ENCODE measurements at places on chromosomes 5 and 9.

GRCh38 chr5:179879003-179879689 is 20.5 kb upstream of the MRNIP start:
- no peak for DNase-seq

- no peak for DNase-seq
Measured at GRCh38 chr5:149379818-149380374, 804 bp upstream of the IL17B start.

GRCh38 chr9:1469996-1470395 is 419.8 kb downstream of the DMRT2 start:
- no peak for DNase-seq

GRCh38 chr9:13863112-13863511 is 450.8 kb downstream of the NFIB start:
- no peak for DNase-seq

GRCh38 chr9:121778252-121779225 is 127.1 kb downstream of the DAB2IP start:
- DNase-seq = no peak

DNA sequence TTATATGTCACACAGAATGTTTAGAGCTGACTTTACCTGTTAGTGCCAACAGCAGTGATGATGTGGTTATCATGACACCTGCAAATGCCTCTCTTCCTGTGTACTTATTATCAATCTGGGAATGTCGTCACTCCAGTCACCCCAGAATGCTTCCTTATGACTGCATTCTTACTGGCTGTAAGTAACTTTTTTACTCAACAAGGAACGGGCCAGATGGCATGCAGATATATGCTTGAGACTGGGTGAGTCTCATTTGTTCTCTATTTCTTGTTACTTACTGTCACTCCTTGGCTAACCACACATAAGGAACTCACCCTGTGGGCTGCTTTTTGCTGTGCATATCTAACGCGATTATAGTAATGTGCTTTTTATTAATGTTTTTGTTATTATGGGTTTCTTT is 385.5 kb upstream of the MEF2C start:
- no peak for DNase-seq

GRCh38 chr5:87048156-87048555 is 219.5 kb upstream of the RASA1 start:
- no peak for DNase-seq

DNA sequence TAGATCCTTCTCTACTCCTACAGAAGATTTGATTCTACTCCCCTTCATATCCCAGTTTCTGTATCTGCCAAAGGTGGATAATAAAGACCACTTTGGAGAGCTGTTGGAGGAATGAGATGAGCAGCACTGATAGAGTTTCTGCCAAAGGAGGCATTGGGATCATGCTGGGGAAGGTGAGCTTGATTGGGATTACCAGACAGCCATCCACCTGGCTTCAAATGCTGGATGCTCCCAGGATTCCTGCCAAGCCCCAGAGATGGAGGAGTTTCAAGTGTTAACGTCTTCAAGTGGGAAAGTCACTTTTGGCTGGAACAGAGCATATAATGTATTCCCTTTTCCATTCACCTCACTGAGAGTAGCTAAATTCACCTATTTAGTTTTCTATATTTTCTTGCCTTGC is 348.4 kb downstream of the TRIM32 start:
- DNase-seq = no peak

DNA sequence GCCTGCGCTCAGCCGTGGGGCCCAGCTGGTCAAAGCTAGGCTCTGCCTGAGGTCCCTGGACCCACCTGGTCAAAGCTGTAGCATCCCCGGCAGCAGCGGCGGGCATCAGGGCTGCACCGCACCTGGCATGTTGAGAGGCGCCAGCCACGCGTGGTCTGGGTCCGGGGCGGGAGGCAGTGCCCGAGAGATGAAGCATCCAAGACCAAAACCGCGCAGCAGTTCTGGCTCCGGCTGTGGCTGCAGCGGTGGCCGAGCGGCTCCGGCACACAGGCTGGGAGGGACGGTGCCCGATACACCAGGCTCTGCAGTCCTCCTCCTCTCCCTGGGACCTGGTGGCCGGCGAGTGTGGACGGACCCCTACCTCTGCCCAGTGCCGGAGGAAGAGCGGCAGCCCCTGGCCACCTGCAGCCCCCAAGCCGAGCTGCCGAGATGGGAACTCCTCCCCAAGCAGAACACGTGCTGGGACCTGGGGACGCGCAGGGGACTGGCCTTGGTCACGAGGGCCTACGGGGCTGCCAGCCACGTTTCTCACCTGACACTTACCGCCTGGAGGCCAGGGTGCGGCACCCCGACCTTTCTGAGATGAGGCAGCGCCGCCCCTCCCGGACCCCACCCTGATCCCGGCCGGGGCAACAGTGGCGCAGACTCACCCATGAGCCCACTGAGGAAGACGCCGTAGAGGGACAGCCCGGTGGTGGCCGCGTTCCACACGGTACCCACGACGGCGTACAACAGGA is 33.0 kb downstream of the SLC9A3 start:
- DNase-seq = no peak

DNA sequence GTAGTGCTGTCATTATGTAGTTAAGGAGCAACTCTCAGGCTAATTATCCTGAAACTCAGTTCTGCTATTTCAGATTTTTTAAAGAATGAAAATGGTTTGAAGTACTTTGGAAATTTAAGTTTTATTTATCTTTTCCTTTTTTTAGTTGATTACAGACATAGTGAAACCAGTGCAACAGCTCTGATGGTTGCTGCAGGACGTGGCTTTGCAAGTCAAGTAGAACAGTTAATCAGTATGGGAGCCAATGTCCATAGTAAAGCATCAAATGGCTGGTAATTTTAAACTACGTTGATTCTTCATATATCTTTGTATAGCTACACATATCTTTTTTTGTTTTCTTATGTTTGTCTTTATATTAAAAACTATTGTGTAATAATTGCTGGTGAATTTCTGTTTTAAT is 34.9 kb downstream of the YTHDC2 start:
- no peak for DNase-seq

DNA sequence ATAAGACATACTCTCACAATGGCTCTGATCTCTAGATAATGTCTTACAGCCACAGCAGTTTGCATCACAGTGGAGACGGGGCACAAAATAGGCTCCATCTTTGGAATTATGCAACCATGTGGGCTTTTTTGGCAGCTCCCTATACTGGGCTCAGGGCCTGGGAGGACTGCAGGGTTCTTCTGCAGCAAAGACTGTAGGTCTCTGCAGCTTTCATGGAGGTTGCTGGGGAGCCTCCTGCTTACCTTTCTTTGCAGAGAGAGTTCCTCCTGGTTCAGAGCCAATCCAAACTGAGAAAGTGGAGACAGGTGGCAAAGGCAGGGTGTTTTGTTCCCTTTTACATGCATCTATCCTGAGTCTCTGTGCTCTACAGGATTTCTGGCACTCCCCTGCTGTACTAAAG is 558.0 kb downstream of the TLR4 start:
- no peak for DNase-seq

DNA sequence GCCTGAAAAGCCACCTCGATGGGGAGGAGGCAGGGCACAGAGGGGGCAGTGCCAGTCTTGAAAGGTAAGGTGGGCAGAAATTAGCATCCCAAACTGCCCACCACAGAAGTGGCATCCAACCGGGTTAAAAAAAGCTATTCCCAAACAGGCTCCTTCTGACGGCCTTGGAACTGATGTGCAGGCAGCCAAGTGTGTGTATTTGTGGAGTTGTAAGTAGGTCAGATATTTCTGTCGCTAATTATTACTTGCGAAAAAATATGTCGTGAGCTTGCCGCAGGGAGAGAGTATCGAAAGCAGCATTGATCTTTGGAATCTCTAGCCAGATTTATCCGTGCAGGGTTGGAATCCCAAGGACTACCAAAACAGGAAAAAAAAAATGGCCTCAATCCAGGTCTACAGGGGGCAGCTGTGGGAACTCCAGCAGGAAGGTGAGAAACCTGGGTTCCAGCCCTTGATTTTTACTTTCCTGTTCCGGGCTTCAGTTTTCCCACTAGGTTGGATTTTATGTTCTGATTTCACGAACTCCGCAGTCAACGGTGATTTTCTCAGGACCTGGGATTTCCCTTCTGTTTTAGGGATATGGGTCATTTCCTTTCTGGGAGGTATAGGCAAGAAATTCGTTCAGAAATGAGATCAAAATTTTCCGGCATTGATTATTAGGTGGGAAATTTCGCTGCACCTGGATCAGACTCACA is 200.8 kb downstream of the RGS3 start:
- no peak for DNase-seq

DNA sequence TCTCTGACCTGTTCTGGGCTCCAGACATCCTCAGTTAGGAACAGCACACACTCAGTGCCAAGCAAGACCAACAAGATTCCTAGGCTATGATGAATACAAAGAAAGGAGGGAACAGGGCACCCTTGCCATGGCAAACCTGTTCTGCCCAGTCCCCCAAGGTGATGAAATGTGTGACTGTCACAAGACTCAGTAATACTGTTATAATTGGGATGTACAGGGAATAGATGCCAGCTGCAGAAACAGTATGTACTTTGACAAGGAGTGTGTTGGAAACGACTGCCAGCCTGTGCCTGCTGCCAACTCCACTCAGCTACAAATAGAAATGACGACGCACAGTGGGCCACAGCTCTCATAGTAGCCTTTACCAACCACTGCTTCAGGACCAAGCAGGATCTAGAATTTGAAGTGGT is 453.0 kb downstream of the EFNA5 start:
- no peak for DNase-seq

DNA sequence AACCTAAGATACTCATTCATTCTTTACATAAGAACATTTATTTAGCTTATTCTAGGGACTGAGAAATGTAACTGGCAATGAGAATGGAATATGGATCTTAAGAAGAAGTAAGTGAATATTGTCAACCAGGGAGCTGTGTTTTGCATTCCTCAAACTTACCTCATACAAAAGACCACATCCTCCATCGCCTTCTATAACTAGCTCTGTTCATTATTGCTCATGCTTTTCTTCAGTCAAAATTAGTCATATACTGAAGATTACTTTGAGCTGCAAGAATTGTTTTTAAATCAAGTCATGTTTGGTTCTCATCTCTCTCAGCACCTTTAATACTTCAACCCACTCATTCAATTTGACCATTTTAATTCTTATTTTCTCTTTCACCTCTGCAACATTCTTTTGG is 140.3 kb upstream of the RASA1 start:
- DNase-seq = no peak

DNA sequence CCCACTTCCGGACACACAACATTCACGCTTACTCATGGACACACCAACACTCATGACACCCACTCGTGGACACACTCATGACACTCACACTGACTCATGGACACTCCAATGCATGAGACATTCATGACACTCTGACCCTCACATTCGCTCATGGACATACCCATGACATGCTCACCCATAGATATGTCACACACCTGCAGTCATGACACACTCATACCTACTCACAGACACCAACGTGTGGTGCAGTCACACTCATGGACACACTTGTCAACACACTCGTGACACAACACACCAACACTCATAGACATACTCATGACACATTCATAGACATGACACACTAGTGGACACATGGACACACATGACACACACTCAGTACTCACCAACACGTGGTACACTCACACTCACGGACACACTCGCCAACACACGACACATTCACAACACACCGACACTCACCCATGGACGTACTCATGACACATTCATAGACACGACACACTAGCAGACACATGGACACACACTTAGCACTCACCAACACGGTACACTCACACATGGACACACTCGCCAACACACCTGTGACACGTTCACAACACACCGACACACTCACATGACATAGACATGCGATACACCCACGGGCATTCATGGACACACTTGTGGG is 73.4 kb downstream of the PHF2 start:
- no peak for DNase-seq

DNA sequence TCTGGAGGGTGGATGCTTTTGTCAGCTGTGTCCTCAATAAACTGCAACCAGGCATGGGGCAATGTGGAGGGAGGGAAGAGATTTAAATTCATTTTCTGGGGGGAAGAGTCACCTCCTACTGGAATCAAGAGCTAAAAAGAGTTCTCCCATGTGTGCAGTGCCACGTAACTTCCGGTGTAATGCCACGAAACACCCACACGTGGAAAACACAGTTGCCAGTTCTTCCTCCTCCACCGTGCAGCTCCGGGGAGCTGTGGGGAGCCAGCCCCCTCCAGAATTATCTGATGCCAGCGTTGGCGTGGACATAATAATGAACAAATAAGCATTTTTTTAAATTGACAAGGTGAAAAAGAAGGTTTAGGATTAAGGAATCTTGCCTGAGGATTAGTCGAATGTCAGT is 32.1 kb upstream of the MED10 start:
- no peak for DNase-seq

- no peak for DNase-seq
Measured at GRCh38 chr9:94300470-94301301, 27.8 kb downstream of the NUTM2F start.

DNA sequence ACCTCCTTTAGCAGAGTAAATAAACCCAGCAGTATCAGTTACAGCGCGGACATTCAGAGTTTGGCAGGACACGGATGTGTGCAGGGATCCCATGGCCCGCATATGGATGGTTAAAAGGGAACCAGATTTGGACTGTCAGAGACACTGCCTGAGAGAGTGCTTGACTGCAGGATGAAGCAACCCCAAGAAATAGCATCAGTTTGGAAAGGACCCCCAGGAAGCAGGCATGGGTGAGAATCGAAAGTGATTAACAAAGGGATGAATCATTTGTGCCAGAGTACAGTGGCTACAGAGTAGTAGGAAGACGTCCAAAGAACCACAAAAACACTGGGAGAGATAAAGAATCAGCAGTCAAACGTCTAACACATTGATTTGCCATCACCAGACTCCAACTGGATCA is 5.5 kb downstream of the C7 start:
- no peak for DNase-seq

- DNase-seq = peak; percentile 1
Measured at GRCh38 chr5:140075371-140075770, 32.3 kb upstream of the NRG2 start.

DNA sequence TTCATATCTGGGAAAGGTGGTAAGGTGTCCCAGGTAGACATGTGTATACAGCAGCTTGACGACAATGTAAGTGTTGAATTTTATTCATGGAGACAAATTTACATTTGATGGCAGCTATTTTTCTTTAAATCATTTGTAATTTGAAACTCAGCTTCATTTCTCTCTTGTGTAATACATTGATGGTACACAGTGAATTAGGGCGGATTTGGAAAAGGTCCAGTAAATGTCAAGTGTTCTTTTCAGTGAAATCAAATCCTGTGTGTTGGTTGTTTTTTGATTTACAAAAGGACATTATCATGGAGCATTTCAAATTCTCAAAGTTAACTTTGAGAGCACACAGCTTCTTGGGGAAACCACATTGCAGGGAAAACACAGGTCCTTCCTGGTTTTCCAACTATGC is 30.0 kb upstream of the PCSK1 start:
- DNase-seq = no peak

GRCh38 chr5:158194561-158194976 is 335.6 kb upstream of the CLINT1 start:
- DNase-seq = no peak

GRCh38 chr9:116124472-116125040 is 29.0 kb upstream of the PAPPA start:
- no peak for DNase-seq

DNA sequence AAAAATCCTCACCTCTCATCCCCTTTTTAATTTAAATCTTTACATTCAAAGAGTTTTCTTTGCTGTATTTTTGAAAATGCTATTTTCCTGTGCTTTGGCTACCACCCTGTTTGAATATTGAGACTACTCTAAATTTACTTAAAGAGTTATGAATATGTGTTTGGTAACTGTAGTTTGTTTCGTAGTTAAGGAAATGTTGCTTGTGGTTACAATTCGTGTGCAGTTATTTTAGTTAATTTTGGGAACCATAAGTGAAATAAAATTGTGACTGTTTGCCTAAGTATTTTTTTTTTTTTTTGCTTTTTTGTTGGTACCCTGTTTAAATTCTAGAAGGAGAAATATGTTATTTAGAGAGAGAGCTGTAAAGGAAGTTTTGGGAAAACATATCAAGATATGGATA is 78.7 kb downstream of the XRCC4 start:
- no peak for DNase-seq
